NCI-H2107 (cell line): ENCODE measurements at places on chromosomes 1 and 21.

DNA sequence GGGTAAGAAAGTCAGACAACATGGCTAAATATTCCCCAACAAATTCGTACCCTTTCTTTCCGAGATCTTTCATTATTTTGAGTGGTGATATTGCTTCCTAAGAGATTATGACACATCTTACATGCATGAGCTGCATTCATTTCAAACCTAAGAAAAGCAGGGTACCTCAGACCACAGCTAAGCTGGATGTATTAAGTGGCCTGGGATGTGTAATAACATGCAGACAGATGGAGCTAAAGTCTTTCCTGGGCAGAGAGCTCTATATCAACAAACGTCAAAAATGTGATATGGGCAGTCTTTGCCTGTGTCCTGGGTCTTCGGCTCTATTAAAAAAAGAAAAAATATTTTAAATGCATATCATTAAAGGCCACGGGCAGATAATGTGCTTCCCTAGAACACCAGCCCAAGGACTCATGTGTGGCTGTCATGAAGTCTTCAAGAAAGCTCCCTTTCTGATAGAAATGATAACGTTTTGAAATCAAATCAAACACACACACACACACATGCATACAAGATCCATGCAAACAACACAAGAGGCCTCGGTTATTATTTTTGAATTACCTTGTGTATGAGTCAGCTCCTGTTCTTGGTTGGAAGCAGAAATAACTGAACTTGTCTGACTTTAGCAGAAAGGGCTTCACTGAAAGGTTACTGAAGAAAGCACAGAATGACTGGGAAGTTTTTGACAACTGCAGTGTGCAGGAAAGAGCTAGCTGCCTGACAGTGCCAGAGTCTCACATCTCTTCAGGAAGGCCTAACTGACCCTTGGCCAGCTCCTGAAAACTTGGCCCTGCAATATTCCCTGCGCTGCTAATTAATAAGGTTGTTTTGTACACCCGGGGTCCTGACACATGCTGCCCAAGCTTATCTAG lies 231.2 kb downstream of the DSCAM start:
- DNase-seq: no peak

- no peak for DNase-seq
Observed at GRCh38 chr1:192861860-192862259, 53.0 kb downstream of the RGS2 start.

DNA sequence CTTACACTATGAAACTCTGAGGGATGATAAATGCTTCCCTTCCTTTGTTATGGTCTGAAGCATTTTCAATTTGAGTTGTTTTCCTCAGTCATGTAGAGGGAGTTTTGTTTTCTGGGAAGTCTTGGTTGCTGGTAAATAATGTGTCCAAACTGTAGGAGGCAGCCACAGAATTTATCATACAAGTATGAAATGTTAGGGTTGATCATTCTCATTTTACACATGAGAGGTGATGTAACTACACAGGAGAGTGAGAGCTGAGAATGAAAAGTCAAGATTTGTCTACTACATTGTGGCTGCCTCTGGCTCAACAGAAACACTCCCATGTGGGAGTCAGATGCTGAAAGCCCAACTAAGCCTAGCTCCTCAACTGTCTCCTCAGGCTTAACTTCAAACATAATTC lies 182.5 kb upstream of the SGIP1 start:
- no peak for DNase-seq

DNA sequence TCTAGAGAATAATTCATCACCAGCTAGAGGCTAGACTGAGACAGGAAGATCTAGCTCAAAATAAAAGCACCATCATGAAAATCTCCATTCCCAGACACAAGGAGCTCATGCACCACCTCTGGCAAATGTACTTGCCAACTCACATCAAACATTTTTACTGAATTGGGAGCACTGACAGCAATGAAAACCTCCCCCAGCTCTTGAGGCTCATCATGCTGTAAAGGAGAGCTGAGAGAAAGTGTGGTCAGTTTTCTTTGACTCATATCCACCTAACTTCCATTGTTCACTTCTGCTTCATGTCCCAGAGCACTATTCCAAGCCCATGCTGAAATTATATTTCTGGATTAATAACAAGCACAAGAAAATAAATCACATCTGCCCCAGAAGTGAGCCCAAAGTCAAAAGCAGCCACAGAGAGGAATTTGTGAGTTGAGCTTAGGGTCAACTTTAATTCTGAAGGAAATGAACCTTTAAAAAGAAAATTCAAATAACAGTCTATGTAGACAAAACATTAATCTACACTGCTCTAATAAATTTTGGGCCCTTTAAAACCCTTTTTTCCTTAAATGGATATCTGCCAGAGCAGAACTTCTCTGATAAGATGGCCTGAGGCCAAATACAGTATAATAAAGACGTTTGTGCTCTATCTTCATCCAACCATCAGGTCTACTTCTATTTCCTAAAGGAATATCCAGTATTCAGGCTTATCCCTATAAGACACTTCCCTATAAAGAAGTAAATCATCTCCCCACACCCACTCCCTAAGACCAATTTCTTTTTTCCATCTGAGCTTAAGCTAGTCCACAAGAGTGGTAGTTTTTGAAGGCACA lies 85.9 kb upstream of the ADAM30 start:
- DNase-seq: no peak

DNA sequence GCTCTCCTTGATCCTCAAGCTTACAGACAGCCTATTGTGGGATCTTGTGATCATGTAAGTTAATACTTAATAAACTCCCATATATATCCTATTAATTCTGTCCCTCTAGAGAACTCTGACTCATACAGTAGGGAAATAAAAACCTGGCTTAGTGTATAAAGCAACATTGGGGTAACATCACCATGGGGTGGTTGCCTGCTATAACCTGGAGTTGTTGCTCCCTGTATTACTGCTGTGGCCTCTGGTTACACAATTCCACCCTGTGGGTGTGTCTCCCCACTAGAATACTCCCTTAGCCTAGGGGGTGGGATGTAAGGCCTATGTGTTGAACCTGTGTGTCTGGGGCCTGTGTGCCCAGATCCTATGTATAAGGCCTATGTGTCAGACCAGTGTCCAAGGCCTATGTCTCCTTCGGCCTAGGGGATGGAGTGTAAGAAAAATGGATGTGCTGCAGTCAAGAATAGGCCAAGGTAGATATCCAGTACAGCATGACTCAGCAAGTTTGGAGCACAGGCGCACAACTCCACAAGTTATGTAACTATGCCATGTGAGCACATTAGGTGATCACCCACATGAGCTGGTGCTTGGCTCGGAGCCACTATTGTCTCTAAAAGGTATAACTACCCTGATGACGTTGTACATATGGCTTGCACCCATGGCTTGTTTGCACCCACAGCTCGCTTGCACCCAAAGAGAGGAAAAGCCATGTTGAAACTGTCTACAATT lies 96.8 kb upstream of the C1orf21 start:
- DNase-seq: no peak

GRCh38 chr1:55021942-55022546 lies 17.3 kb upstream of the PCSK9 start:
- DNase-seq: peak; percentile 89

- DNase-seq: no peak
Observed at GRCh38 chr1:153888533-153888932, 34.2 kb downstream of the GATAD2B start.

DNA sequence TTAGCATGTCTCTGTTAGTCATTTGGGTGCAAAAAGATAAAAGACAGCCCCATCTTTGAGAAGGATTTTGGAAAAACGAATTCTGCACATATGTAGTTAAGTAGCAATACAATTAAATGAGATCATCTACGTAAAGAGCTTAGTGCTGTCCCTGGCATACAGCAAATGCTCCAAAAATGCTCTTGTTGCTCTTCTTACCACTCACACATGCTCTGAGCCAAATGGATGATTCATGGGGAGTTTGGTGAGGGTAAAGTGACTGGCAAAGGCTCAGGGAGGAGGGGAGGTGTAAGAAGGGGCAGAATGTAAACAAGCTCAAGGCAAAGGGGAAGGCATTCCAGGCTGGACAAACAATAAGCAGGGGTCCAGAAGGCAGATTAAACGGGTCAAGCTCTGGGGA lies 191.9 kb downstream of the AK5 start:
- no peak for DNase-seq

DNA sequence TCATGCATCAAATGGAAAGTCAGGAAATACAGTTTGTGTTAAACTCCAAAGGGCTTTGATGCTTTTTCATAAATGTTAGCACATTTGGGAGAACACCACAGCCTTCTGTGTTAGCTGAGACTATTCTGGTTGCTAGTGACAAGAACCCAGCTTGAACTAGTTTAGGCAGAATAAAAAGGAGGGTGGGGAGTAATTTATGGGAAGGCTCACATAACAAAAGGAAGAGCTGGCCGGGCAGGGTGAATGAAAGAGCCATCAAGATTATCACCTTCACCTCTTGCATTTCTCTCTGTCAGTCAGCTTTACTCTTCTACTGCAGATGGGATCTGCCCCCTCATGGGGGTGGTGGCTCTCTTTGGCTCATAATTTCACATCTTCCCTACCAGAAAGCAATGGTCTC lies 75.4 kb upstream of the VTCN1 start:
- no peak for DNase-seq

- DNase-seq: no peak
Observed at GRCh38 chr1:35532497-35533223, 24.5 kb downstream of the KIAA0319L start.

- no peak for DNase-seq
Observed at GRCh38 chr21:34535886-34536285, 23.9 kb upstream of the KCNE1 start.

GRCh38 chr1:161131523-161132409 lies 701 bp downstream of the DEDD start:
- DNase-seq: no peak

GRCh38 chr21:42567214-42567555 lies 53.5 kb downstream of the SLC37A1 start:
- DNase-seq: no peak

DNA sequence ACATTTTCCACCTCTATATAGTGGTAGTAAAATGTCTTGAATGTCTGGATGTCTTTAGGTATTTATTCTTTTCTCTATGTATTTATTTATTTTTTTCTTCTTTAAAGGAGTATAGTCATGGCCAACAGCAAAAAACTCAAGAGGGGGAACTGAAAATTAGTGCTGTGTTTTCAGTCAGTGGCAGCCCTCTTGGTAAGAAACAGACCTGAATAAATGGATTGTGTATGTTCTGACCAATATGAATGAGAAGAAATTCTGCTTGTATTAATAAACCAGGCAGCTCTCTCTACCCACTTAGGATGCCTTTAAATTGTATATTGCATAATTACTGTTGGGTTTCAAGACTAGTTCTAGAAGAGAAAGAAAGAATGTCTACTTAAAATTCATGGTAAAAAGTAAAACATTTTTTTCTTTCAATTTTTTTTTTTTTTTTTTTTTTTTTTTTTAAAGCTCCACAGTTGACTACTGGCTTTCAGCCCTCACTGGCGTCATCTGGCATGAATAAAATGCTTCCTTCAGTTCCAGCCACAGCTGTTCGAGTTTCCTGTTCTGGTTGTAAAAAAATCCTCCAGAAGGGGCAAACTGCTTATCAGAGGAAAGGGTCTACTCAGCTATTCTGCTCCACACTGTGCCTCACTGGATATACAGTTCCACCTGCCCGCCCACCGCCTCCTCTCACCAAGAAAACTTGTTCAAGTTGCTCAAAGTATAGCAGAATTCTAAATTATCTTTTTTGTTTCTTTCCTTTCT lies 101.6 kb downstream of the ZMYM4 start:
- DNase-seq: no peak

GRCh38 chr1:224616756-224617409 lies 766 bp downstream of the CNIH3 start:
- DNase-seq: no peak

GRCh38 chr1:201587729-201588128 lies 48.8 kb downstream of the NAV1 start:
- no peak for DNase-seq

DNA sequence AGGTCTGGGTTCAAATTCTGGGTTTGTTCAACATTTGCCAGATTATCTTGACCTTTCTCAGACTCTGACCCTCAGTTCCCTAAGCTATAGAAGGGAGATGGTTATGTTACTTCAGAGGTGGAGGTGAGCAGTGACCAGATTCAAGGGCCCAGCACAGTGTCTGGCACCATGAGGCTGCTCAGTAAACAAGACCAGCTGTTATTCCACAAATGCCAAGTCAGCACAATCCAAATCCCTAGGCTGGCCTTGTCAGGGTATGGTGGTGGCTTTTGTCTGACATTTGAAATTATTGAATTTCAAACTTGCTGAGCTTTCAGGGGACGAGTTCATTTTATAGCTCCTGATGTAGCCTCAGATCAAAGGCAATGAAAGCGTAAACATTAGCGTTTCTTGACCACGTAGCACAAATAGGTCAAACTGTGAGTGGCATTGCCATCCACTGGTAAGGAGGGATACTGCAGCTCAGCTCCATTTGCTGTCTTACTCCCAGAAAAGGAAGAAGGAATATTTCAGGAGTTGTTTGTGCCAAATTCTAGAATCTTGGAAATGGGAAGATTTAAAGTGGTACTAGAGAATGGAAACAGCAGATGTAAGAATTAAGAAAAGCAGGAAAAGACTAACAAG lies 94.3 kb upstream of the EDN2 start:
- DNase-seq: no peak

- no peak for DNase-seq
Observed at GRCh38 chr1:70204600-70204999, 779 bp downstream of the LRRC40 start.

GRCh38 chr1:214264976-214265375 lies 16.0 kb upstream of the SMYD2 start:
- no peak for DNase-seq

DNA sequence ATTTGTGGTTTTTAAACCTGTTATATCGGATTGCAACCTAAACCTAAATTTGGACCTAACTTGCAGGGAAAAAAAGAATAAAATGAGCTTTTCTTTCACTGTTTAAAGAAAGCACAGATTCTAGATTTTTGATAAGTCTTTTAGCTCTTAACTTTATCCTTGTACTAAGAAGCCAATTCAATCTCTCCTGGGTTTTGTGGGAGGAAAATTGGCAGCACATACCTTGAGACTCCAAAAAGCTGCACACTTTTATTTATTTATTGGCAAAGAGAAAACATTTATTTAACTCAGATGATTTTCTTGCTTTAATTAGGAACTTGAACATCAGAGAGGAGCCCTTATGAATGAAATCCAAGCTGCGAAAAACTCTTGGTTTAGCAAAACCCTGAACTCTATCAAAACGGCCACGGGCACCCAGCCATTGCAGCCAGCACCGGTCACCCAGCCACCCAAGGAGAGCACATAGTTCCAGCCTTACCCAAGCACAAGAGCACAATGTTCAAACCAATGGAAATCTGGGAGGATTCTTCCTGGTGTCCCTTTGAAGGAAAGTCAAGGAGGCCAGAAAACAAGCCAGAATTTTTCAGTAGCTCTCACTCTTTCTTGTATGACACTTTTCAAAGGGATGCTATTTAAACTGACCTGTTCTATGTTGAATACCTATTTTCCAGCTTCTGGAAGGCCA lies 10.1 kb upstream of the CACYBP start:
- no peak for DNase-seq

DNA sequence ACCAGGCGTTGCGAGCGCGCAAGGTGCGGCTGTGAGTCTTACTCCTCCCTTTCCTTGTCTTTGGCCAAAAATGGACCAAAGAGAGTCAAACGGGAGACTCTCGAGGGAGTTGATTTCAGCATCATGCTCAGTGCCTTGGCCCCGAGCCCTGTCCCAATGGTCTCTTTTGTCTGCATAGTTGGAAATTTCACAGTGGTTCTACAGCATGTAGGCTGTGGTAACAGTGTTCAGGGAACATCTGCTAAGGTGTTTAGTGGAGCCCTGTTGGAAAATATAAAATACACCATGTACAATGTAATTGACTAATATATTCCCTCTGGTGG lies 2.7 kb downstream of the CACNA1E start:
- DNase-seq: no peak

GRCh38 chr1:101438359-101438758 lies 201.5 kb downstream of the S1PR1 start:
- no peak for DNase-seq

- DNase-seq: no peak
Observed at GRCh38 chr1:26359981-26360806, 6.3 kb upstream of the CRYBG2 start.
